Central memory CD8-positive, alpha-beta T cell (primary cell): ENCODE measurements at places on chromosomes 12 and 14.

GRCh38 chr14:95520346-95520745 is 3.9 kb upstream of the SYNE3 start:
- peaks cover 7% of the 10 kb centered on the region for H3K36me3 ChIP-seq
- peak overlapping the region; percentile 78 for H3K4me3 ChIP-seq
- H3K27me3 ChIP-seq: no peaks in the 10 kb centered on the region
- peaks cover 81% of the 10 kb centered on the region for H3K4me1 ChIP-seq
- DNase-seq: no peak

DNA sequence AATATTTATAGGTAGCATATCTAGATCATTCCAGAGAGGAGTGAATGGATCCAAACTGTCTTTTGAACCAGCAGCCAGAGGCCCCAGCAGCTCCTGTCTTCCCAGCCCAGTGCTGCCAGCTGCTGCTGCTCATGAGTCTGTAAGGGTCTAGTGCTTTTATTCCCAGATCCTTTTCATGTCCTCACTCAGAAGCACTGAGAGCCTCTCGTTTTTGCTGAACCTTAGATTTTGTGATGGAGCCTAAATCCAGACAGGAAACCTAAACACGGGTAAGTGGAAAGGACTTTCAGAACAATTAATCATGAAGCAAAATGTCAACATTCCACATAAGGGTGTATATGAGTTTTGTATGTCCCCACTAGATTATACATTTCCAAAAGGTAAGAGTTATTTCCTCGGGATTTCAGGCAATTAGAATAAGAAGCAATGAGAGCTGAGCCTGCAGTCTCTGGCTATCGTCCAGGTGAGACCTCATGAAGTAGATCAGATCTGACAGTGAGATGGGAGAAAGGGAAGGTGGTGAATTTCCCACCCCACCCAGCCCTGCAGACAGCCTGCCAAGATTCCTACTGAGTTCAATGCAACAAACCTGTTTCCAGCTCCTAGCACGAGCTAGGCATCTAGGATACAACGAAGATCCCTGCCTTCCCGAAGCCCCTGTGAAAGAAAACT is 84.4 kb downstream of the NINJ2 start:
- H3K4me1 ChIP-seq: peaks cover 10% of the 10 kb centered on the region
- H3K4me3 ChIP-seq: no peak overlapping the region
- H3K27ac ChIP-seq: no peak overlapping the region
- H3K36me3 ChIP-seq: peaks cover 7% of the 10 kb centered on the region
- DNase-seq: no peak

GRCh38 chr14:95875831-95876760 is 536 bp upstream of the TUNAR start:
- DNase-seq: no peak
- no peak overlapping the region for H3K27ac ChIP-seq
- H3K4me3 ChIP-seq: no peak overlapping the region
- no peaks in the 10 kb centered on the region for H3K4me1 ChIP-seq

GRCh38 chr14:68012871-68013270 is 193.3 kb downstream of the RAD51B start:
- peaks cover 1% of the 10 kb centered on the region for H3K36me3 ChIP-seq
- DNase-seq: no peak
- no peak overlapping the region for H3K4me3 ChIP-seq
- H3K4me1 ChIP-seq: no peaks in the 10 kb centered on the region
- no peak overlapping the region for H3K27ac ChIP-seq

- H3K36me3 ChIP-seq: no peaks in the 10 kb centered on the region
- H3K27me3 ChIP-seq: peaks cover 55% of the 10 kb centered on the region
- no peak for DNase-seq
- H3K4me1 ChIP-seq: no peaks in the 10 kb centered on the region
- no peak overlapping the region for H3K4me3 ChIP-seq
- no peak overlapping the region for H3K27ac ChIP-seq
Observed at GRCh38 chr12:89087149-89087825, 265.0 kb downstream of the DUSP6 start.

- H3K4me3 ChIP-seq: no peak overlapping the region
- H3K27me3 ChIP-seq: no peaks in the 10 kb centered on the region
- no peaks in the 10 kb centered on the region for H3K36me3 ChIP-seq
- DNase-seq: no peak
- no peak overlapping the region for H3K27ac ChIP-seq
Observed at GRCh38 chr12:99387661-99388060, 259.9 kb upstream of the GARIN6 start.

DNA sequence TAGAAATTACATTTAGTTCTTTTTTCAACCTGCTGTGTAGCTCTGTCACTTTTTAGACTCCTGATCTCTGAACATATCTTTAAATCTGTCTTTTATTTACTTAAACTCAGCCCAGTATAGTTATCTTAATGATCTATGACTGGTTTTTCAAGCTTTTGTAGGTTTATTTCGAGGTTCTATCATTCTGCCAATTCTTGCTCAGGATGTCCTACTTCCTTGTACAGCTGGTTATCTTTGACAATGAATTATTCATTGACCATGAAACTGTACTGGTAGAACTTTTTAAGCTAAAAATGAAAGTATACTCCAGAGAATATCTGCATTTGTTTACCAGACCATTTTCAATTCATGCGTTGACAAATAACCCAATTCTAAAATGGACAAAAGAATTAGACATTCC is 37.8 kb downstream of the TC2N start:
- H3K36me3 ChIP-seq: peaks cover 30% of the 10 kb centered on the region
- no peak overlapping the region for H3K4me3 ChIP-seq
- H3K4me1 ChIP-seq: peaks cover 71% of the 10 kb centered on the region
- peak overlapping the region; percentile 67 for H3K27ac ChIP-seq
- no peaks in the 10 kb centered on the region for H3K27me3 ChIP-seq
- no peak for DNase-seq

GRCh38 chr14:65286443-65286842 is 126.1 kb upstream of the FUT8 start:
- no peaks in the 10 kb centered on the region for H3K27me3 ChIP-seq
- peaks cover 37% of the 10 kb centered on the region for H3K4me1 ChIP-seq
- H3K4me3 ChIP-seq: no peak overlapping the region
- H3K27ac ChIP-seq: no peak overlapping the region
- DNase-seq: no peak

DNA sequence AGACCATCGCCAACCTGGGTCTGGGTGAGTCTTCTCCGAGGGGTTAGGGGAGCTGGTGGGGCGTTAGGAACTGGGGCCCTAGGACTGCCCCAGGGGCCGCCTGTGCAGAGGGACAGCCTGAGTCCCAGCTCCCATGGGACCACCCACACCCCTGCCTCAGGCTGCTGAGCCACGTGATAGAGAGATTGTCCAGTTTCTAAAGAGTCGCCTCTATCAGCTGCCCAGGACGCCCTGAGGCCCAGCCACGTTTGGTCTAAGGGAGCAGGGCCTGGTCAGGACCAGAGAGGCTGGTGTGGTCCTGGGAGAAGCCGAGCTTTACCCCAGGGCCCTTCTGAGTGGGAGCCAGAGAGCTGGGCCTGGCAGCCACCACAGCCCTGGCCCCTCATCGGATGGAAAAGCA is 107.1 kb downstream of the LGMN start:
- peaks cover 11% of the 10 kb centered on the region for H3K4me1 ChIP-seq
- no peak overlapping the region for H3K27ac ChIP-seq

DNA sequence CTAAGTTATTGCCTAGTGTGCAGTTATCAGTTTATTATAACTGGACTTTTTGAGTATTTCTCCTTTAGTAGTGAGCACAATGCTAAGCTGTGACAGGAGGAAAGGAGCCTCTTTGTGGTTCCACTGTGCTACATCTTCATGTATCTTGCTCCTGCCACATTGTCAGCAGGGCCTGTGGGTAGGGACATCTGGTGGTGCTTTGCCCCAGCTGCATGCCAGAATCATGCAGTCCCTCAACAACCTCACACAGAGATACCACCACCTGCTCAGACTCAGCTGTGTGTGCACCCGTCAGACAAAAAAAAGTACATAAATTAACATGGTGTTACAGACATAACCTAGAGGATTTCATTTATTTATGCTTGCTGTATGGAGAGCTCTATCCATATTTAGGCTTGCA is 51.1 kb downstream of the MIS18BP1 start:
- H3K27ac ChIP-seq: peak overlapping the region; percentile 41
- peaks cover 14% of the 10 kb centered on the region for H3K36me3 ChIP-seq
- no peak for DNase-seq
- no peaks in the 10 kb centered on the region for H3K27me3 ChIP-seq

DNA sequence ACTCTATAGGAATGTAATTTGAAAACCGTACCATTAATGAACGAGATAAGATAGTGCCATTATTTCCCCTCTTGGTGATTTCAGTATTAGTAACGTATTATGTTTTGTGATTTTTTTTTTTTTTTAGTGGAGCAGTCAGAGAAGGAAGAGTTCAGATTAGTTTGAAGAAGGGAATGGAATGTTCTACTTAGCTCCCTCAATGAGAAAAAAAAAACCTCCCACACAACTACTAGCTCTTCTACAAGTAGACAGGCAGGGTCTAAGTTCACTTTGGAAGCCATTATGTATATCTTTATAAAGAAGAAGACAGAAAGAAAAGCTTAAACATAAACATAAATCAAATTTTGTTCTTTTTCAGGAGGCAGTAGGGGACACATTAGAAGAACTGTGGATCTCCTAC is 27.3 kb downstream of the PNMA1 start:
- H3K36me3 ChIP-seq: peaks cover 3% of the 10 kb centered on the region
- H3K27me3 ChIP-seq: no peaks in the 10 kb centered on the region
- H3K4me3 ChIP-seq: no peak overlapping the region
- DNase-seq: no peak

DNA sequence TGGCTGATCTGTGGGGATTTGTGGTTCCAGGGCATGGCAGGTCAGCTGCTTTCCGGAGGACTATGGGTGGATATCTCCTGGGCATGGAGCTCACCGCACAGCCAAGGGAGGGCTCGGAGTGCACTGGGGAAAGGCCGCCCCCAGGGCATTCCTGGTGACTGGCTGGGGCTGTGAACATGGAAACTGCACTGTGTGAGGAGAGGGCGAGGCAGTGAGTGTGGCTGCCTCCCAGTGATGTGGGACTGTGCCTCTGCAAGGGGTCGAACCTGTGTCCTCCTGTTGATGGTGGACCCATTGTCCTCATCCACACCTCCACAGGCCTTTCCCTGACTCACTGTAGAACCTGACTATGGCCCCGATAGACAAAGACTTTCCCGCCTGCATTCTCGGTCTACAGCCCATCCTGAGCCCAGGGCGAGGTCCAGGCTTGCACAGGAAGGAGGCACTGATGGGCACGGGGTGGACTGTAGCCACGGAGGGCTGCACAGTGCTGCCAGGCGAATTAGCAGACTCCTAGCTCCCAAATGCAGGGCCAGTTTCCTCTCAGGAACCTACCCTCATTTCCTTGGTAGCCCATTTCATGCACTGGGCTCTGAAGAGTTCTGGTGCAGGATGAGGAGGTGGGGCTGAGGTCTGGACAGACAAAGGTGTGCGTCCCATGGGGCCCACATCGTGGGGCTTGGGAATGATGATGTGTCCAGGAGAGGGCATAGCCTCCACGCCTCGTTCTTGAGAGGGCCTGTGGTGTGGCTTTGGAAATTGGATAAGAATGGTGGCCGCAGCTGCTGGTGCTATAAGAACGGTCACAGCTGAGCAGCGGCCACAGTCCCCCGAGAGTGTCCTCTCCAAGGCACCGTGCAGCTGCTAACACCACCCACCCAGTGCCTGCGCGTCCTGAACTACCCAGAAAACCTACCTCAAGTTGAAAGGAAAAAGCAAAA is 415.1 kb downstream of the TMEM121 start:
- no peak overlapping the region for H3K4me3 ChIP-seq
- H3K27ac ChIP-seq: no peak overlapping the region
- peaks cover 57% of the 10 kb centered on the region for H3K27me3 ChIP-seq

GRCh38 chr14:81371802-81372201 is 28.3 kb downstream of the STON2 start:
- H3K4me1 ChIP-seq: no peaks in the 10 kb centered on the region
- peaks cover 35% of the 10 kb centered on the region for H3K27me3 ChIP-seq
- H3K4me3 ChIP-seq: no peak overlapping the region
- H3K27ac ChIP-seq: no peak overlapping the region
- H3K36me3 ChIP-seq: no peaks in the 10 kb centered on the region

GRCh38 chr12:51388069-51388799 is 3.0 kb downstream of the GALNT6 start:
- H3K4me3 ChIP-seq: no peak overlapping the region
- H3K27me3 ChIP-seq: no peaks in the 10 kb centered on the region
- peak overlapping the region; percentile 94 for H3K27ac ChIP-seq
- peaks cover 9% of the 10 kb centered on the region for H3K36me3 ChIP-seq
- no peak for DNase-seq

GRCh38 chr14:61653507-61653906 is 41.8 kb upstream of the HIF1A start:
- no peak overlapping the region for H3K4me3 ChIP-seq
- H3K36me3 ChIP-seq: peaks cover 3% of the 10 kb centered on the region
- no peak for DNase-seq
- H3K27me3 ChIP-seq: no peaks in the 10 kb centered on the region

DNA sequence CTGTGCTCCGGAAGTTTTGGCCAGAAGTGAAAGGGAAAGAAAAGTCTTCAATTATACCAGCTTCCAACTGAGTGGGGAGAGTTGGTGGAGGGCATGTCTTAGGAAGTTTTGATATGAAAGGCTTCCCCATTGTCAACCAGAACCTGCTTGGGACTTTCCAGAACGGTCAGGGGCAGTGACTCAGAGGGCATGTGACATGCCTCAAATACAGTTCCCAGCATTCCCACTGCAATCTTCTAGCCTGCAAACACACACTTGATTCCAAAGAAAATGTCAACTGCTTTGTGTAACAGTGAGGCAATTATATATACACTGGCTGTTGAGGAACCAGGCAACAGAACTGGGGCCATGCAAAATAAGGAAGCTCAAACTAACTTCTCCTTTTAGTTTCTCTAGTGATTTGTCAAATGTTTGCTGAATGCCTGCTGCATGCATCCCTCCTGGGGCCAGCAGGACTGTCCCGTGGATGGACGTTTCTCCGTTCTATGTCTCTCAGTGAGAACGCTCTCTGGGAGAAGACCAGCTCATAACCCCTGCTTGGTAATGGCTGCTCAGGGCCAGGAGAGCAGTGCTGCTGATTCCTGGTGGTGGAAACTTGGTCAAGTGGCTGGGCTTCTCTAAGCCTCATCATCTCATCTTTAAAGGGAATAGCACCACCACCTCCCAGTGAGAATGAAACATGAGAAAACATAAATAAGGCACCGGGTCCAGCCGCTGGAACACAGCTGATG is 18.3 kb downstream of the SLC25A47 start:
- H3K27ac ChIP-seq: no peak overlapping the region
- peaks cover 24% of the 10 kb centered on the region for H3K36me3 ChIP-seq
- no peaks in the 10 kb centered on the region for H3K27me3 ChIP-seq

- no peak overlapping the region for H3K27ac ChIP-seq
- H3K36me3 ChIP-seq: peaks cover 57% of the 10 kb centered on the region
- H3K4me3 ChIP-seq: no peak overlapping the region
- DNase-seq: no peak
Observed at GRCh38 chr12:95499772-95500171, 25.8 kb downstream of the METAP2 start.

- H3K36me3 ChIP-seq: no peaks in the 10 kb centered on the region
- H3K27ac ChIP-seq: no peak overlapping the region
- no peaks in the 10 kb centered on the region for H3K4me1 ChIP-seq
- peaks cover 21% of the 10 kb centered on the region for H3K27me3 ChIP-seq
- no peak for DNase-seq
- no peak overlapping the region for H3K4me3 ChIP-seq
Observed at GRCh38 chr14:51609251-51609954, 42.3 kb upstream of the FRMD6 start.

GRCh38 chr12:60830381-60830780 is 1234.6 kb downstream of the SLC16A7 start:
- no peaks in the 10 kb centered on the region for H3K27me3 ChIP-seq
- H3K27ac ChIP-seq: no peak overlapping the region
- no peaks in the 10 kb centered on the region for H3K4me1 ChIP-seq
- no peaks in the 10 kb centered on the region for H3K36me3 ChIP-seq
- no peak for DNase-seq

- H3K27ac ChIP-seq: peak overlapping the region; percentile 65
- H3K4me1 ChIP-seq: peaks cover 6% of the 10 kb centered on the region
- peaks cover 3% of the 10 kb centered on the region for H3K36me3 ChIP-seq
Observed at GRCh38 chr12:119857041-119857591, 20.0 kb downstream of the CIT start.
